ENCODE measurements at places on chromosomes 5 and 9.

DNA sequence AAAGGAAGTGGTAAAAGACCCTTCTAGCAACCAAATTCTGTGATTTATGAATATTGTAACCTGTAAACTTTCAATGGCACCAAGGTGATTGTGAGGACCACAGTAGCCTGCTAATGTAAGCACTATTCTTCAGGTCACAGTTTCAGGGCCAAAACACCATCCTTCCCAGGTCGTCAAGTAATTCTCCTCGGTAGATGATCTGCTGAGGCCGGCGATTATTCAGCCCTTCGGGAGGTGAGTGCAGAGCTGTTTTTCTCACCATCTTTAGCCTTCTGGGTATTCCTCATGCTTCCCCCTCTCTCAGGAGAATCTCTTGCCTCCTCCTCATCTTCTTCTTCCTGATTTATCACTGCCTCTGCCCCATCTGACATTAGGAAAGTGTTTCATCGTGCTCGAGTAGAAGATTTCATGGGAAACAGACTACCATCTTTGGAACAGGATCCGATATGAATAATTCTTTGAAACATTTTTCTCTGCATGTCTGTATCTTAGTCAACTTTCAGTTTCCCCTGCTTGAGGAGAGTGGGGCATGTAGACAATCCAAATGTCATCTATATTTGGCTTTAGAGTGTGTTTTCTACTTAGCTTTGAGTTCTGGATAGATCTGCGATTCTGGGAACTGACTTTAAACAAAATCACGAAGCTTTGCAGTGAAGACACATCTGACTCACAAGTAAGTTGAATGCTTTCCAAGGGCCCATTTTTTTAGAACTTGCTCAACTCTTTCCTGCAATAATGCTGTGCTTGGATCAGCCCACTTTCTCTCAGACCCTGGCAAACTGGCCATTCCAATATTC, 173.9 kb downstream of the AOPEP start:
- DNase-seq: no peak

GRCh38 chr5:135481387-135481786, 29.2 kb upstream of the TIFAB start:
- DNase-seq: no peak

DNA sequence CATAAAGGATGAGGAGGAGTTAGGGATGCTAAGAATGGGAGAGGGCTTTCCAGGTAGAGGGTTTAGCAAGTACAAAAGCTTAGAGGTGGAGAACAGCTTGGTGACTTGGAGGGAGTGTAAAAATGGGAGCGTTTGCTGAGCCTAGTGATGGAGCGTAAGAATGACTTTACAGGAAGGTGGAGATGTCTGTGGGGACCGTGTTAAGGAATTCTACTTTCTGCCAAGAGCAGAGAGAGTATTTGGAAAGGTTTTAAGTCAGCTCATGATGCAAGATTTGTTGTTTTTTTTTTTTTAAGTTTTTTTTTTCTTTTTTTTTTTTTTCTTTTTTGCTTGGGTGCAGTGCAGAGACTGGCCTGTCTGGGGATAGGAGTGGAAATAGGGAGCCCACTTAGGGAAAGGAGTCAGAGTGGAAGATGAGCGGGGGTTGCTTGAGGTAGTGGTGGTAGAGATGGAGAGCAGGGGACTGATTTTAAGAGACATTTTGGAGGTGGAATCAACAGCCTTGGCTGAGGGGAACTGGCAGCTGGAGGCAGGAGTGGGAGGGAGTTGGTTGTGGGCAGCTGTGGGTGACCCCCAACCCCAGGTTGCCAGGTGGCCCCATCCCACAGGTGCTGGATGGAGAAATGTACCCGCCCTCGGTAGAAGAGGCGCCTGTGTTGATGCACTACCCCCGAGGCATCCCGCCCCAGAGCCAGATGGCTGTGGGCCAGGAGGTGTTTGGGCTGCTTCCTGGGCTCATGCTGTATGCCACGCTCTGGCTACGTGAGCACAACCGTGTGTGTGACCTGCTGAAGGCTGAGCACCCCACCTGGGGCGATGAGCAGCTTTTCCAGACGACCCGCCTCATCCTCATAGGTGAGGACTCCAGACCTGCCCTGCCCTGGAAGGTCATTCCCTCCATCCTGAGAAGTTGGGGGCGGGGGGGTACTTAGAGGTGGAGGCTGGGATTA, 12.4 kb downstream of the PTGS1 start:
- no peak for DNase-seq

DNA sequence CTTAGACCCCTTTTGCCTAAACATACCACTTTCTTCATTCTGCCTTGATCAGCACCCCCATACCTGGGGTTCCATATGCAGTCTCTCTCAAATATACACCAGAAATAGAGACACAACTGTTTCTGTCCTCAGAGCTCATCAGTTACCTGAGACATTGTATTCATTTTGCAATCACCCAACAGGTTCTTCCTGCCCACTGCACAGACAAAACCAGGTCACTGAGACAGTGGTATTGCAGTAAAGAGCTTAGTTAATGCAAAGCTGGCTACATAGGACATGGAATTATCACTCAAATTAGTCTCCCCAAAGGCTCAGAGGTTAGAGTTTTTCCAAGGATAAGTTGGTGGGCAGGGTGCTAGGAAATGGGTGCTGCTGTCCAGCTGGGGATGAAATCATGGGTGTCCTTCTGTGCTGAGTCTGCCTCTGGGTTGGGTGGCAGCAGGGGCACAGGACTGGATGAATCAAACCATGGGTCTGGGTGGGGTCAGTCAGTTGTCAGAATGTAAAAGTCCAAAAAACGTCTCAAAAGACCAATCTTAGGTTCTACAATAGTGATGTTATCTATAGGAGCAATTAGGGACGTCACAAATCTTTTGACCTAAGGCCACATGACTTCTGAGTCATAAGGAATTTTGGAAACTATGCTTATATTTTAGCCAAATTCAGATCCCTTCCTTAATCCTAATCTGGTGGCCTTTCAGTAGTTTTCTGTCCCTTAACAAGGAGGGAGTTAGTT, 41.0 kb downstream of the KCNV2 start:
- DNase-seq: no peak

- DNase-seq: no peak
These were observed 109.2 kb upstream of the SHB start for GRCh38 chr9:38178237-38178636.

- DNase-seq: no peak
These were observed 261.5 kb downstream of the CEMIP2 start for GRCh38 chr9:71506821-71507220.

All from hypothalamus (tissue), 51 donors.